ENCODE measurements at places on chromosomes 4 and X. TPM values are rescaled to one million over a fixed set of nuclear protein-coding genes. Genes with fewer than 3 reads are reported as not detected.

The KLHL13 gene
- 4.1 TPM for total RNA-seq

The SYP gene
- total RNA-seq: not detected

The MGAT4D gene
- total RNA-seq: not detected

The XG gene
- under 0.01 TPM for total RNA-seq

The PRKG2 gene
- 22.0 TPM for total RNA-seq
